Kidney epithelial cell (primary cell): ENCODE measurements at places on chromosomes 5 and 9.

- DNase-seq, result no peak
These were observed 21.2 kb downstream of the MEGF9 start for GRCh38 chr9:120692901-120693699.

DNA sequence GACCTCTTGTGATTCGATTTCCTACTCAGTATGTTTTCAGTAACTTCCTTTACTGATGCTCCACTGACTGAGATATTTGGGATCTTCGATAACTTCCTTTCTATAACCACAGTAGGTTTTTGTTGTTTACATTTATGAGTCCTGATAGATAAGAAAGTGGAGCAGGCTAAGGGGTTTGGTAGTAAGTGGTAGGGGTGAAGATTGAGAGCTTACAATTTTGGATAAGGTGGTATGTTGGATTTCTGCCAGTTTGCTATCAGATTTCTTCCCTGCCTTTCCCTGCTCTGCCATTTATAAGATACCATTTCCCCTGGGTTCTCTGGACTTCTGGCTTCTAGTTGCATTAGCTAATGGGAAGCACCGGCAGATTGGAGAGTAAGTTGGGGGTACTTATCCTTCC is 7.9 kb upstream of the NDUFS4 start:
- no peak for DNase-seq

GRCh38 chr9:124264823-124265233 is 7.1 kb downstream of the NEK6 start:
- no peak for DNase-seq

DNA sequence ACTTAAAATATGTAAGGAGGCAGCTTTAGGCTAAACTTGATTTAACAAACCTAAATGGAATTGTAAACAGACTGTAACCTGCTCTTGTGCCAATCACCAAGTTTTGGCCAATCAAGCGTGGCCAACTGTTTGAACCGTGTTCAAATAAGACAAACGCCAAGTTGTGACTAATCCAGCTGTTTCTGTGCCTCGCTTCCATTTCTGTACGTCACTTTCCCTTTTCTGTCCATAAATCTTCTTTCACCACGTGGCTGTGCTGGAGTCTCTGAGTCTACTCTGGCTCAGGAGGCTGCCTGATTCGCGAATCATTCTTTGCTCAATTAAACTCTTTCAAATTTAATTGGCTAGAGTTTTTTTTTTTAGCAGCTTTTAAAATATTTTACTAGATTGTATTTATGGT is 71.3 kb downstream of the LIX1 start:
- peak; percentile 54 for DNase-seq

- no peak for DNase-seq
These were observed 5.2 kb downstream of the CRB2 start for GRCh38 chr9:123361086-123361730.

- DNase-seq, result no peak
These were observed 693.3 kb upstream of the WWC1 start for GRCh38 chr5:167598166-167598565.

GRCh38 chr5:139646912-139647505 is 1.1 kb upstream of the CXXC5 start:
- no peak for DNase-seq

DNA sequence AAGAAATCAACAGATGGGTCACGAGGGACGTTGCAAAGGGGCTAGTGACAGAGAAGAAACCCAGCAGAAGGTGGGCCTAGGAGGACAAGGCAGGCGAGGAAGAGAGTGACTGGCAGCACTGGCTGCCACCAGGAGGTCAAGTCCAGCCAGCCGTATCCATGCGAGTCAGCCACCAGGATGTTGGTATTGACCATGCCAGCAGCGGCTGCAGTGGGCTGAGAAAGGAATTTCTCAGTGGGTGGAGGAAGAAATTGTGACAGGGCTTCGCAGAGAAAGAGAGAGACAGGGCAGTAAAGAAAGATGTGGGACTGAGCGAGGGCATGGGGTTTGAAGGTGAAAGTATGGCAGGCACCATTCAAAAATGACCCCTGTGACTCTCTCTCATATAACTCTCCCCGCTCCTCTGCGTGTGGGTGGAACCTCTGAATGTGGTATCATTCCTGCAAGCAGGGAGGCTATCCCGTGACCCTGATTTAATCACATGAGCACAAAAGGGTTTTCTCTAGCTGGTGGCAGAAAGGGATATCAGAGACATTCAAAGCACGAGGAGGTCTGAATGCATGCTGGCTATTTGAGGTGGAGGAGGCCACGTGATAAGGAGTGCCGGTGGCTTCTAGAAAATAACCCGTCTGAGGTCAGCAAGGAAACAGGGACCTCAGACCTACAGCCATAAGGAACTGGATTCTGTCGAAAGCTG is 45.4 kb upstream of the FBXW11 start:
- DNase-seq, result peak; percentile 25

GRCh38 chr5:157682257-157682656 is 10.9 kb downstream of the C5orf52 start:
- DNase-seq, result no peak

DNA sequence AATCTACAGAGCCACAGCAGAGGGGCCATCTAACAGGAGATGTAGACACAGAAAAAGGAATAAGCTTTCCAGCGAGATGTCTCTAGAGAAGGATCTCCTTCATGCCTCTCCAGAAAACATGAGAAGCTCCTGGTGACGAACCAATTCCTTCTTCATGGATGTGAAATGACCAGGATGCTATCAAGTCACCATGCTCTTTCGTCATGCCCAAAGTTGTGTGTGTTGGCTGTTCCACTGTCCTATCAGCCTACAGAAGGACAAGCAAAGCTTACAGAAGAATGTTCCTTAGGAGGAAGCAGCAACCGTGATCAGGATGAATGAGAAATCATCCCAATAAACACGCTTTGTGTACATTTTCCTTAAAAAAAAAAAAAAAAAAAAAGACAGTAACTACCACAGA is 54.4 kb downstream of the ALDH7A1 start:
- DNase-seq, result no peak

DNA sequence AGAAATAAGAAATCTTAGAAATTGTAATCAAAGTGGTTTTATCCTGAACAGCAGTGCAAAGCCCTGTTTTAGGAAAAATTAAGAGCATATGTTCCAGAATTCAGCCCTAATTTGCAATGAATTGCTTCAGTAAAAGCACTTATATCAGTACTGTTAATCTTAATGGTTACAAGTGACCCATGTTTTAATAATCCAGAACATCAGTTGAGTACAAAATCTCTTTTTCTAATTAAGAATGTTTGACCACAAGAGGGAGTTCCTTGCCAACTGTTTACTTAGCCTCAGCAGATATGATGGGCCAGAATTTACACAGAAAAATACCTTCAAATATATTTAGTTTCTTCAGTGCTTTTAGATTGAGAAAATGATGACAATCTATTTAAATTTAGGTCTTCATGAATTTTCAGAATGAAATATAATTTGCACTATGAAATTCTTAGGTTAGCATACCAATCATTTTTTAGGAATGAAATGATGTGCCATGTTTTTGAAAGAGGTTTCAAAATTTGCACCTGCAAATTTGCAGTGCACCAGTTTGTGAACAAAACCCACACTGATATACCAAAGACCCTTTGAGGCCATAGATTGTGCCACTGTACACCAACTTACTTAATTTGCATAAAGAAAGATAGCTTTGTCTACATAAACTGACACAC is 926.3 kb upstream of the ARRDC3 start:
- DNase-seq, result no peak

DNA sequence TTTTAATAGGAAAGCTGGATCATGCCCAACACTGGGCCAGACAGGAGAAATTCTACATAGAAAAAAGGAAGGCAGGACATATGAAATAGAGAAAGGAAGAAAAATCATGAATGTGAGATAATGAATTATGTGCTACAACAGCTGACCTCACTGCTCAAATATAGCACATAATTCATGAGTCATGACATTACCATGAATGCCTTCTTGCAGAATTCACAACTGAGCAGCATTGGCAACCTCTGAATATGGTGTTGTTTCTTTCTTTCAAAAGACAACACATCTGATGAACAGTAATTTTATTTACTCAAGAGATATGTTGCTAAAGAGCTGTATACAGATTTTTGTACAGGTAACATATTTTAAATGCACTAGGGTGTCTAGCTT is 34.4 kb downstream of the APBA1 start:
- DNase-seq, result no peak

GRCh38 chr9:113137196-113138168 is 13.3 kb upstream of the SLC31A2 start:
- no peak for DNase-seq

DNA sequence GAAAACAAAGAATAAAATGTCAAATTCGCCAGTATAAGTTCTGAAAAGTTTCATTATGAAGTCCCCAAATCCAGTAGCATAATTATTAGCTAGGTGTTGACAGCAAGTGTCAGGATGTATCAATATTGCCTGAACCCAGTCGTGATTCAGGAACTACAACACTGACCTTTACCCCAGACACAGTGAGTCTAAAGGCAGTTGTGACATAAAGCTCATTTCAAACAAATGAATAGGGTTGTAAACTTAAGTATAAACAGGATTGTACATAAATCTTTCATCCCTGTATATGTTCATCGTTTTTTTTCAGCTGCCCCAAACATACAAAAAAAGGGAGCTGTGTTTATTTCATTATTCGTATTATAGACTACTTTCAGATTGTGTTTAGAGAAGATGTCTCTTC is 385.7 kb downstream of the PLK2 start:
- no peak for DNase-seq

GRCh38 chr5:181153814-181154213 is 6.4 kb downstream of the OR2V2 start:
- DNase-seq, result no peak

DNA sequence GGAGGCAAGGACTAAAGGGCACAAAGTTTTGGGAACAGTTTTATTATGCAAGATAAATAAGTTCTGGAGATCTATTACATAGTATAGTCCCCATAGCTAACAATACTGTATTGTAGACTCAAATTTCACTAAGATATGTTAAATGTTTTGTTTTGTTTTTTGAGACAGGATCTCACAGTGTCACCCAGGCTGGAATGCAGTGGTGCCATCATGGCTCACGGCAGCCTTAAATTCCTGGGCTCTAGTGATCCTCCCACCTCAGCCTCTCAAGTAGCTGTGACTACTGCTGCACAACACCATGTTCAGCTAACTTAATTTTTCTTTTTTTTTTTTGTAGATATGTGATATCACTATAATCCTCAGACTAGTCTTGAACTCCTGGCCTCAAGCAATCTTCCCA is 109.6 kb downstream of the TRIM32 start:
- no peak for DNase-seq

DNA sequence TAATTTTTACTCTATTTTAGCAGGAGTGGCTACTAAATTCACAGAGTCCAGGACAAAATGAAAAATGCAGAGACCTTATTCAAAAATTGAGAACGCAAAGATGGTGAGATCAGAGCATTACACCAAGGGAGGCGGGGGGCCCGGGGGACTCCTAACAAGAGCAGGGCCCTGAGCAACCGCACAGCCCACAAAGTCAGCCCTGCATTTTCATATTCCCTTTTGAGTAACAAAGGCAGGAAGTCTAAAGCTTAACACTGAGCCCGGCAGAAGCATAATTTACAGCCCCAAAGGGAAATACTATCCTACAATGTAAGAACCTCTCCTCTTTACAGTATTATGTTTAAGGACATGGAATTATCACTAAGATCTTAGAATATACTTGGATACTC is 69.4 kb downstream of the TLE1 start:
- DNase-seq, result no peak

DNA sequence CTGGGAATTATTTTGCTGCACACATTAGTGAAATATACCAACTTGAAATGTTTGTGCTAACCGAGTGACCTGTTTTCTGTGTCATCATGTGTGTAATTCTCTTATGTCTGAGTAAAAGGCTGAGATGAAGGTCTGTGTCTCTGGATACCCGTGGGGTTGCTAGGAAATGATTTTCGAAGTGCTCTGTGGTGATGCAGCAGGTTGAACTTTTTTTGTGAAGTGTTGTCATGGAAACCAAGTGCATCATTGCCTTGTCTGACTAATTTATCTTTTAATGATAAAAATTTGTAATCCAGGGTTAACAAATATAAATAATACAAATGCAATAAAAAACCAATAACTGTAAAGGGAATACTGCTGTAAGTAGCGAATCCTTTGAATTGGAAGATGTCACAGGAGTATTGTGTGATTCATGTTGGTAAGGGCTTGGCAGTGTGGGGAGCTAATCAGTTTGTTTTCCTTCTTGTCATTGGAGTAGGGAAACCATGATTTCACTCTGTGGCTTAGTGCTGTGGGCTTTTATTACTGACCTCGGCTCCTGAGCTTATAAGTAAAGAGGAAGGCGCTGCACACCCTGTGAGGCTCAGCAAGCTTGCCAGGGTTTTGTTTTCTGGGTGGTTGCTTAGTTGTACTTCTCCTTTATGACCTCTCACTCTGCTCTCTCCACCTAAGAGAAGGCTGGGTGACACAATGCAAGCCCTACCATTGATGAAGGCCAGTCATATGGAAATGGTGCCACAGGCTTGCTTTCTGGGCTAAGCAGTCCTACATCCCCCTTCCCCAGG is 22.3 kb downstream of the PDE8B start:
- DNase-seq, result no peak
